ENCODE measurements at places on chromosomes 1 and 21.

DNA sequence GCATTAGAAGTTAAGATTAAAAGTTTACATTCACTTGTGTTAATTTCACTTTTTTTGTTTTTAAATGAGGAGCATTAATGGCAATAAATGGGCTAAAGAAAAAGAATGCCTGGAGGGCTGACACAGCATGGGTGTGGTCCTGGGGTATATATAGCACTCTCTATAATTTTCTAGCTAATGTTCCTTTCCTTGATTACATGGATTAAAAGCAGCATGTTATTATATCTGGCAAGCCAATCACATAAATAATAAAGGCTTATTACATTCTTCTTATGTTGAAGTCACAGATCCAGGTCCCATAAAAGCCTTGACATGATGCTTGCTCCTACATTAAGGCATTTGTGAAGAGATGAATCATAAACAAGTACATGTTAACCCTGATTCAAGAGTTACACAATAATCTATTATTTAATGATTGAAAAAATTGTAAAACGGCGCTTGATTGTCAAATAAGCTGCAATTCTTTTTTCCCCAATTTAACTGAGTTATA, 91.4 kb downstream of the LYPLAL1 start:
- DNase-seq = peak; percentile 28

- DNase-seq = peak; percentile 63
Measured at GRCh38 chr1:87151500-87152421, 176.9 kb upstream of the LMO4 start.

DNA sequence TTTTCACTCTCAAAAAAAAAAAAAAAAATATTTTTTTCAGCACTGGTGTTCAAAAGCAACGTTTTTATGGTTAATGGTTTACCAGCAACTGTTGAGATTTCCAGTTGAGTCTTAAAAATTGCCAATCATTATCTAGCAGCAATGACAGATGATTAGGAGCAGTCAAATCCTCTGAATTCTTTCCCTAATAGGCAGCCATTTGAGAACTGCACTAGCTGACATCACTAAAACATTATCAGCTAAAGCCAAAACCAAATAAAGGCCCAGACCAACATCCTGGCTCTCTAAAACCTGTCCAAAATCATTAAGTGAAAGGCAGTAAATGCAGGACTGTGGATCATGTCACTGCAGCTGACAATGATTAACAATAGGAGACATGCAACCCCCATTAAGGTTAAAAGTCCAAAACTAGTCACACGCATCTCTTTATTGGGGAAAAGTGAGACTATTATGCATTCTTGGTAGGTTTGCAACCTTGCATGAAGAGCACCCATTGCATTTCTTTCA, 14.0 kb downstream of the SFPQ start:
- no peak for DNase-seq

DNA sequence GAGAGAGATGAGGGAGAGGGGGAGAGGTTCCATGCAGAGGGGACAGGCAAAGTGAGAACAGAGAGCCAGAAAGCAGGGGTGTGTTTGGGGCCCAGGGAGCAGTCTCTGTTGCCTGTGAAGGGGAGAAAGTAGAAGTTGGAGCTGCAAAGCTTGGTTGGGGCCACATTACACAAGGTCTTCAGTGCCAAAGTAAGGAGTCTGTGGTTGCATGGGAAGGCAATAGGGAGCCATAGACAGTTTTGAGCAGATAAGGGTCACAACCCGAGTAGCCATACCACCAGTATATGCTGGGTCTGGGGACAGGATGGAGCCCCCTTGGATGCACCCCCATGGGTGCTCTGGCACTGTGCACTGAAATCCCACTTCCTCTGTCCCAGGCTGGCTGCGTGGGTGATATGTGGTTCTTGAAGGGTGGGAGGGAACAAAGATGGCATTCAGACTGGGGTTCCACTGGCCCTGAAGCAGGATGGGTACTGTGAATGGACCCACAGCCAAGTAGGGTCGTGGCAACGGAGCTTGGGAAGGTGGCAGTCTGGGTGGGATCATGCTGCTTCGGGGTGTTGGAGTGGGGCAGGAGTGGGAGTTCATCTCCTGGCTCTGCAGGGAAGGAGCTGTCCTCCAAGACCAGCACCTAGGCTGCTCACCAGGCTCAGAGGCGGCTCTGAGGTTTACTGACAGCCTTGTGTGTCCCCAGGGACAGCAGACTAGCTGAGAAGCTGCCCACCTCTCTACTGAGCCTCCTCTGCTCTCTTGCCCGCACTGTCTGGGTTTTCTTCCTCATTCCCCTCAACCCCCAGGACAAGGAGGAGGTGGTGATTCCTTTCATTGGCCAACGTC, 12.1 kb downstream of the DRAXIN start:
- DNase-seq = no peak

DNA sequence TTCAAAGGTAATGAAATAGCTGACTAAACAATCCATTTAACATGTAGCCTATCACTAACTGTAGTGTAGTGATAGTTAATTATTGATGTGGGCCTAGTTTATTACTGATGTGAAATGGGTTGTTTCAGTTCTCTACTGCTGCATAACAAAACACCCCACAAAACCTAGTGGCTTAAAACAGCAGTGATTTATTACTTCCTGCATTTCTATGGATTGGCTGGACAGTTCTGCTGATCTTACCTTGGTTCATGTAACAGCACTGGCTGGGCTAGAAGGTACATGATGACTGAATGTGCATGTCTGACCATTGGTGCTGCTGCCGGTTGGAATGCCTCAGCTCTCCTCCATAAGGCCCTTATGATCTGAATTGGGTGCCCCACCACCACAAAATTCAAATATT, 5.4 kb upstream of the ABL2 start:
- no peak for DNase-seq

GRCh38 chr1:26723013-26723991, 27.5 kb downstream of the ARID1A start:
- DNase-seq = peak; percentile 100

GRCh38 chr1:36910886-36911540, 123.3 kb downstream of the GRIK3 start:
- DNase-seq = no peak

DNA sequence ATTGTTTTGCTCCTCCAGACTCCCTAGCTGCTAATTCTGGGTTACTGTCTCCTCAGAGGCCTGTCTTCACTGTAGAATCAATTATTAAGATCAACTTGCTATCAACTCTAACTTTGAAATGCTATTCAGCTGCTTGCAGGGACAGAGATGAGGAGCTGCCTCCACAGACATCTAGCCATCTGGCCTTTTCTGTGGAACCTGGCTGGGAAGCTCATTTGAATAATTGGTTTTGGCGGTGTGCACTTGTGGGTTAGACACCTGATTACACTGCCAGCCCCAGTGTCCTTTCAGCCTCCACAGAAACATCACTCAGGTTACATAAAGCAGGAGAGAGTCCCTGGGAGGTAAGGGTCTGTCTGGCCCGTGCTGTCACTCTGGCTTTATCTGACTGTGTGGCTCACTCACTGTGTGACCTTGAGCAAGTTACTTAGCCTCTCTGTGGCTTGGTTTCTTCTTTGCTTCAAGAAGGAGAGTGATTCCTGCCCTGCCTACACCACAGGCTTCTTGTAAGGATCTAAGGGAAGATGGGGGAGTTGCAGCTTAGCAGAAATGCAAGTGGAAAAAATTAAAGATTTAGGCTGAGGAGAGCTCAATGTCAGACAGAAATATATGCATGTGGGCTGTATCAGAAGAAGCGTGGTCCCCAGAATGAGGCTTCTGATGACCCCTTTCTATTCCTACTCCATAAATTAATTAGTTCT, 131.6 kb downstream of the BEND5 start:
- no peak for DNase-seq

DNA sequence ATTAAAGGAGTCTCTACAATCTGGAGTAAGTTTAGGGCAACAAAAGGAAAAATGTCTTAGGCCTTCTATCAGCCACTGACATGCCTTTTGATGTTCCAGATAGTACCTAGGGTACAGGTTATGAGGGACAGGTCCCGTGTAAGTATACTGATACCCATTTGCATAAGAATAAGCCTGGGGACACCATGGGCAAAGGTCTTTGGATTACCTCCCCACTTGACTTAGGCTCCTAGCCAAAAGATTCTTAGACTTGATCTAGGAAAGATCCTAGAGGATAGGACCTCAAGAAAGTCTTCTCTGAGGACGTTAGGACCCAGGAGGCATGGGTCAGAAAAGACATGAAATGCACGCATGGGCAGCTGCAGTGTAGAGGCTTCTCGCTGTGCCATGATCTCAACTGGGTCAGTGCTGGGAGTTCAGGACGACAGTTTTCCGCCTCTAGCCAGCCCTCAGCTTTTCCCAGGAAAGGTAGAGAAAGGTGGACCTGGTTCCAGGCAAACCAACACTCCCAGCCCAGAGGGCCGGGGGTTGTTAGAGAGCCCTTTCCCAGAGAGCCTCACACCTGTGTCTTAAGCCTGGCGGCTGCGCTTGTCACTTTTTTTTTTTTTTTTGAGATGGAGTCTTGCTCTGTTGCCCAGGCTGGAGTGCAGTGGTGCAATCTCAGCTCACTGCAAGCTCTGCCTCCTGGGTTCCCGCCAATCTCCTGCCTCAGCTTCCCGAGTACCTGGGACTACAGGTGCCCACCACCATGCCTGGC, 26.6 kb downstream of the MSTO1 start:
- no peak for DNase-seq

GRCh38 chr1:116574581-116575291, 3.9 kb upstream of the CD58 start:
- peak; percentile 72 for DNase-seq

DNA sequence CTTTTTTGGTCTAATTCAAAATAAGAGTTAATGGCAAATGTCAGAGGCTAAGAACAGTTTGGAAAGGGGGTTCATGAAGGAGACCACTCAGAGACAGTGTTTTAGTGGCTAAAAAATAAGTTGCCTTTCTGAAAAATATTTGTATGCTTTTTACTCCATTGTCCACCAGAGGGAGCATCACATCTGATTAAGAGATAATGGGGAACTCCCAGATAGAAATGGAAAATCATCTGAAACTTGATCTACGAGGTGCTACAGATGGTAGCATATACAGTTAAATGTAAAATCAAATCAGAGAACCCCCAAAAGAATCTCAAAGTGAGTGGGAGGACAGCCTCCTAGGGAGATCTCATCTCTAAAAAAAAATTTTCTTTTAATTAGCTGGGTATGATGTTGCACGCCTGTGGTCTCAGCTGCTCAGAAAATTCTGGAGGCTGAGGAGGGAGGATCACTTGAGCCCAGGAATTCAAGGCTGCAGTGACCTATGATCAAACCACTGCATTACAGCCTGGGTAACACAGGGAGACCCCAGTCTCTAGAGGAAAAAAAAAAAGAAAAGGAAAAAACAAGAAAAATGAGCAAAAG, 9.7 kb downstream of the SMYD3 start:
- DNase-seq = peak; percentile 83

- no peak for DNase-seq
Measured at GRCh38 chr1:65724151-65724550, 68.5 kb upstream of the PDE4B start.

GRCh38 chr1:115262886-115263285, 75.2 kb downstream of the NGF start:
- peak; percentile 25 for DNase-seq

DNA sequence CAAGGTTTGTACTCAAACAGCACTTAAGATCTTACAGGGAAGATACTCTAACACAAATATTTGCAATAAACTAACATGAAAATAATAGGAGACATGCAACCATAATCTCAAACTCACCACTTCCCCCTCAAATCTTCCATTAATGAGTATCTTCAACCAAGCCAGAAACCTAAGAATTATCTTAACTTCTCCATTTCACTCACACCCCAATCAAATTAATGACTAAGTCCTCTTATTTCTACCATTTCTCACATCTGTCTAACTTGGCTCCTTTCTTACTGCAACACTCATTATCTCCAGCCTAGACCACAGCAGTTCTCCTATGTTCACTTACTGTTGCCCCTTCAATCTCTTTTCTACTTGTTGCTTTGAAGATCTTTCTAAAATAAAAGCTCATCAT, 10.4 kb downstream of the RBBP5 start:
- no peak for DNase-seq

GRCh38 chr1:103459346-103459745, 66.2 kb upstream of the RNPC3 start:
- peak; percentile 22 for DNase-seq

GRCh38 chr1:232084584-232085223, 458.1 kb downstream of the DISC1 start:
- DNase-seq = no peak

DNA sequence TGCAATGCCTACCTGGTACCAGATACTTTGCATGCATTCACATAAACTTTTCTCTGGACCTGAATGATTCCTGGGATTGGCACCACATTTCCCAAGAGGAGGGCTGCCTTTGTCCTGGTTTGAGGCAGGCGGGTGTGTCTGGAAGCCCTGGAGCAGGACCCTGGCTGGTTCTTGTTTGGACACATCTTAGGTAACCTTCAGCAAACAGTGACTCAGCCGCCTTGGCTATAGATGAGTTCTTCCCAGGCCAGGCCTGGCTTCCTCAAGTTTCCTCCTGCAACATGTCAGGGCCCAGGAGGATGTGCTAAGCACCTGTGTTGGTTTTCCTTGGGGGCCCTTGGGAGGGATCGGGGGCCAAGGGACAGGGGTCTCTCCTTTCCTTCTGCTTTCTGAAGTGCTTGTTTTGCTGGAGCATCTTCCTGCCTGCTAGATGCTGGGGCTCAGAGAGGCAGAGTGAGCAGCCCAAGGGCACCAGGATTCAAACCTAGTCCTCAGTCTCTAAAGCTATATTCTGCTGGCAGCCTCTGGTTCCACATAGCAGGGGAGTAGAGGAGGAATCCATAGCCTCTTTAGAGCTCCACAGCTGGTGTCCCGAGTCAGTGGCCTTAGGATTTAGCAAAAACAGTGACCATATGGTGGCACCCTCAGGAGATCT, 38.2 kb downstream of the PAX7 start:
- no peak for DNase-seq

DNA sequence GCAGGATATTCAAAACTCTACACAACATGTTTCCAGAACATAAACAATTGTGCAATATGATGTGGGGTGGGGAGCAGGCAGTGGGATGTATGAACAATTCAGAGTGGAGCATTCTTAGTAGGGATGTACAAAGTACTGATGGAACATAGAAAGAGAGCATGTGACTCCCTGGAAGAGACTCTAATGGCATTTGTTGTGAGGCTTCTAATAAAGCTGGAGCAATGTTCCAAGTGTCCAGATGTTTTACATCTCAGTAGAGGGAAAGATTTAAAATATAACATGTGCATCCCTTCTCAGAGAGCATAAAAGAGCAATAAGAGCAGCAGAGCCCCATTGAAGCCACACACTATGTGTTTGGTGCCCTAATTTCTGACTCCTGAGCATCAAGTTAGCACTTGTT, 116.5 kb downstream of the BRINP2 start:
- DNase-seq = peak; percentile 17

All from fibroblast of mammary gland (primary cell).